ENCODE measurements at places on chromosomes 1 and 21. TPM values are rescaled to one million over a fixed set of nuclear protein-coding genes. Genes with fewer than 3 reads are reported as not detected.

The PTPN22 gene
- total RNA-seq: 0.40 TPM

The PARK7 gene
- total RNA-seq: 335 TPM

The NEK2 gene
- total RNA-seq: 0.25 TPM

The TMEM61 gene
- total RNA-seq: 0.30 TPM

The CFHR1 gene
- not detected for total RNA-seq

The ANKRD45 gene
- total RNA-seq: 0.17 TPM

The RNF186 gene
- total RNA-seq: not detected

The TNFSF4 gene
- total RNA-seq: 0.40 TPM

The CITED4 gene
- 45.4 TPM for total RNA-seq

The CACNA1S gene
- total RNA-seq: not detected

The CCDC30 gene
- total RNA-seq: 1.2 TPM

The DIRAS3 gene
- 9.7 TPM for total RNA-seq

The PKN2 gene
- 32.7 TPM for total RNA-seq

The LRRIQ3 gene
- total RNA-seq: 0.35 TPM

The VWA5B1 gene
- not detected for total RNA-seq

The CLDN17 gene
- not detected for total RNA-seq

The MCOLN3 gene
- total RNA-seq: 0.72 TPM

The PRAMEF14 gene
- not detected for total RNA-seq

The OR2M3 gene
- not detected for total RNA-seq

The ABCG1 gene
- total RNA-seq: 11.1 TPM

The SYT14 gene
- total RNA-seq: not detected

The NLRP3 gene
- 0.64 TPM for total RNA-seq

The TNFSF18 gene
- total RNA-seq: not detected

The SLAMF1 gene
- 0.15 TPM for total RNA-seq

The MRPL55 gene
- total RNA-seq: 58.6 TPM

The AGPAT3 gene
- 97.6 TPM for total RNA-seq

The CFHR5 gene
- total RNA-seq: not detected

The SPATA6 gene
- total RNA-seq: 11.2 TPM

The ST6GALNAC5 gene
- 0.62 TPM for total RNA-seq

The OR6K3 gene
- total RNA-seq: not detected

The C4BPA gene
- not detected for total RNA-seq

The PTPRU gene
- 19.2 TPM for total RNA-seq

The POU3F1 gene
- not detected for total RNA-seq

The CEP104 gene
- total RNA-seq: 35.2 TPM

The SELL gene
- total RNA-seq: 2.1 TPM

The FGR gene
- 4.7 TPM for total RNA-seq

The C1orf50 gene
- total RNA-seq: 10.4 TPM

The FCER1G gene
- total RNA-seq: 24.8 TPM

The KRTAP10-11 gene
- not detected for total RNA-seq

The TOR1AIP1 gene
- 43.4 TPM for total RNA-seq

The PRAMEF13 gene
- total RNA-seq: not detected

The ADGRL4 gene
- 21.2 TPM for total RNA-seq

The ZNF593 gene
- 11.6 TPM for total RNA-seq

The FUCA1 gene
- total RNA-seq: 12.1 TPM

The DCDC2B gene
- total RNA-seq: not detected

The SERTAD4 gene
- total RNA-seq: 4.1 TPM
